ENCODE measurements at places on chromosomes 4 and X. TPM values are rescaled to one million over a fixed set of nuclear protein-coding genes. Genes with fewer than 3 reads are reported as not detected.

The TLR10 gene
- under 0.01 TPM for total RNA-seq

The VGLL1 gene
- 1.7 TPM for total RNA-seq

The PARM1 gene
- total RNA-seq, result 0.71 TPM

The SCML2 gene
- 1.0 TPM for total RNA-seq

The DAPP1 gene
- total RNA-seq, result 95.5 TPM

The VEGFD gene
- total RNA-seq, result 0.21 TPM

The SOD3 gene
- not detected for total RNA-seq

The NALF2 gene
- total RNA-seq, result 2.4 TPM

The PABPC5 gene
- not detected for total RNA-seq

The FMR1NB gene
- not detected for total RNA-seq

The ITIH6 gene
- not detected for total RNA-seq

The GUCY1A1 gene
- 1.8 TPM for total RNA-seq

The ZNF81 gene
- 4.4 TPM for total RNA-seq

The TMEM150C gene
- under 0.01 TPM for total RNA-seq

The TNIP3 gene
- total RNA-seq, result not detected

The P2RY8 gene
- total RNA-seq, result not detected

The TASL gene
- not detected for total RNA-seq

The SPACA5 gene
- total RNA-seq, result not detected

The BLTP1 gene
- total RNA-seq, result 71.8 TPM

The RADX gene
- total RNA-seq, result 2.7 TPM

The STOX2 gene
- 16.7 TPM for total RNA-seq

The ENOPH1 gene
- total RNA-seq, result 111 TPM

The OPHN1 gene
- total RNA-seq, result 7.9 TPM

The NDST3 gene
- total RNA-seq, result not detected

The TSPAN7 gene
- 0.68 TPM for total RNA-seq

The BMPR1B gene
- total RNA-seq, result 6.5 TPM

The HSFX4 gene
- not detected for total RNA-seq

The KCTD8 gene
- total RNA-seq, result under 0.01 TPM

The EMCN gene
- total RNA-seq, result not detected

The ARHGAP10 gene
- total RNA-seq, result 26.7 TPM

All from nasal cavity respiratory epithelium epithelial cell of viscerocranial mucosa (primary cell).